ENCODE measurements at places on chromosomes 16 and 17. TPM values are rescaled to one million over a fixed set of nuclear protein-coding genes. Genes with fewer than 3 reads are reported as not detected.

Gene CCDC78
- total RNA-seq, result 1.3 TPM

GRCh38 chr17:81510785-81511553 is 1.6 kb downstream of the ACTG1 start:
- H3K4me1 ChIP-seq, result peaks cover 26% of the 10 kb centered on the region
- peak; percentile 30 for DNase-seq
- peak overlapping the region; percentile 42 for H3K4me3 ChIP-seq
- H3K27ac ChIP-seq, result no peak overlapping the region

DNA sequence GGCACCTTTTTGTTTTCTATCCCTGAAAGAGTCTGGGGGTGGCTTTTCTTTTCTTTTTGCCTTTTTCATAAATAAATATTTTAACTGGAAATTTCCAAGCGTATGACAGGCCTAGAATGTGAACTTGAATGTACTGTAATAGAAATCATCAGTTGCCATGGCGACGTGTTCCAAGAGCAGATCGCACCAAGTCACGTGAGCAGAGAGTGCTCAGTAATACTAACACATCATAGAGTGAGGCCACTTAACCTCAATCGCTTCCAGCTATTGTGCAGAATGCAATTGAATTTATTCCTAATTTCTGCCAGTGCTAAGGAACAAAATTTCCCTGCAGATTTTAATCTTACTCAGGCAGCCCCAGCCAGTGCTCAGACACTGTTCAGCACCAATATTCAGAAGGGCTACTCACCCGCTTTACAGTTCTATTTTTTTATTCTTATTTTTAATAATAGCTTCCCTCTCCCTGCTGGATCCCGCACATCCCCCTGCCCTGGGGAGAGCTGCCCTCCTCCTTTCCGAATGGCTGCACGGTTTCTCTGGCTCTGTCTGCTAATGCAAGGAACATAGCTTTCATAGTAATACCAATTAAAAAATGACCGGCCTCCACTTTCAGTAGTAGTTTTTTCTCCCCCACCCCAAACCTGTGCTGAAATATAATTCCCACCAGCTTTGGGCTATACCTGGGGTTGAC is 26.2 kb upstream of the PMFBP1 start:
- peak; percentile 59 for DNase-seq
- H3K27me3 ChIP-seq, result no peaks in the 10 kb centered on the region
- peaks cover 6% of the 10 kb centered on the region for H3K4me1 ChIP-seq

- H3K27me3 ChIP-seq, result no peaks in the 10 kb centered on the region
- no peaks in the 10 kb centered on the region for H3K36me3 ChIP-seq
- H3K4me1 ChIP-seq, result no peaks in the 10 kb centered on the region
- H3K4me3 ChIP-seq, result no peak overlapping the region
- H3K27ac ChIP-seq, result no peak overlapping the region
These were observed 7.7 kb upstream of the PCTP start for GRCh38 chr17:55743103-55743679.

DNA sequence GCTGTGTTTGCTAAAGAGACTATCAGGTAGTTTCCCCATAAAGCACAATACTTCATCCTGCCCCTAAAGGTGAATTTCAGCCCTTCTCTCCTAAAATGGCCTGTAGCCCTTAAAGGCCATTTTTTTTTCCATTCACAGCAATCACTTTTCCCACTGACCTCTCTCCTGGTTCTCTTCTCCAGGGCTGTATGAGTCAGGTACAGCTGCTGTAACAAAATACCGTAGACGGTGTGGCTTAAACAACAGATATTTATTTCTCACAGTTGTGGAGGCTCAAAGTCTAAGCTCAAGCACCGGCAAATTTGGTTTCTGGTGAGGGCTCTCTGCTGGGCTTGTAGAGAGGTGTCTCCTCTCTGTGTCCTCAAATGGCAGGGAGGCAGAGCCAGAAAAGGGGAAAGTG is 44.7 kb downstream of the ZNF18 start:
- no peak overlapping the region for H3K4me3 ChIP-seq
- no peaks in the 10 kb centered on the region for H3K4me1 ChIP-seq
- no peak for DNase-seq
- no peak overlapping the region for H3K27ac ChIP-seq
- no peaks in the 10 kb centered on the region for H3K36me3 ChIP-seq

- no peak overlapping the region for H3K27ac ChIP-seq
- no peaks in the 10 kb centered on the region for H3K4me1 ChIP-seq
- H3K4me3 ChIP-seq, result no peak overlapping the region
- no peak for DNase-seq
- H3K36me3 ChIP-seq, result no peaks in the 10 kb centered on the region
These were observed 149.4 kb downstream of the KCNJ12 start for GRCh38 chr17:21525464-21526130.

- H3K36me3 ChIP-seq, result no peaks in the 10 kb centered on the region
- H3K4me1 ChIP-seq, result no peaks in the 10 kb centered on the region
- peak; percentile 10 for DNase-seq
These were observed 24.3 kb upstream of the CRISPLD2 start for GRCh38 chr16:84795329-84796053.

Gene SP6
- 1.3 TPM for total RNA-seq

DNA sequence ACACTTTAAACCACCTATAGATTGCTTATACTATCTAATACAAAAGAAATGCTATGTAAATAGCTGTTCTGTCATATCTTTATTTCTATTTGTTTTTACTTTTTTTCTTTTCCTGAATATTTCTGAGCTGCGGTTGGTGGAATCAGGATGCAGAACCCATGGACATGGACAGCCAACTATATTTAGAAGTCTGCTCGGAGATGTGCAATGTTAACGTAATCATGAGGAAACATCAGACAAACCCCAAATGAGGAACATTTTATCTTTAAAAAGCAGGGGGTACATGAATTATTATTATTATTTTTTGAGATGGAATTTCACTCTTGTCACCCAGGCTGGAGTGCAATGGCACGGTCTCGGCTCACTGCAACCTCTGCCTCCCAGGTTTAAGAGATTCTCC is 31.4 kb upstream of the GHDC start:
- H3K36me3 ChIP-seq, result peaks cover 18% of the 10 kb centered on the region
- H3K27me3 ChIP-seq, result no peaks in the 10 kb centered on the region
- no peak for DNase-seq
- H3K4me3 ChIP-seq, result no peak overlapping the region

DNA sequence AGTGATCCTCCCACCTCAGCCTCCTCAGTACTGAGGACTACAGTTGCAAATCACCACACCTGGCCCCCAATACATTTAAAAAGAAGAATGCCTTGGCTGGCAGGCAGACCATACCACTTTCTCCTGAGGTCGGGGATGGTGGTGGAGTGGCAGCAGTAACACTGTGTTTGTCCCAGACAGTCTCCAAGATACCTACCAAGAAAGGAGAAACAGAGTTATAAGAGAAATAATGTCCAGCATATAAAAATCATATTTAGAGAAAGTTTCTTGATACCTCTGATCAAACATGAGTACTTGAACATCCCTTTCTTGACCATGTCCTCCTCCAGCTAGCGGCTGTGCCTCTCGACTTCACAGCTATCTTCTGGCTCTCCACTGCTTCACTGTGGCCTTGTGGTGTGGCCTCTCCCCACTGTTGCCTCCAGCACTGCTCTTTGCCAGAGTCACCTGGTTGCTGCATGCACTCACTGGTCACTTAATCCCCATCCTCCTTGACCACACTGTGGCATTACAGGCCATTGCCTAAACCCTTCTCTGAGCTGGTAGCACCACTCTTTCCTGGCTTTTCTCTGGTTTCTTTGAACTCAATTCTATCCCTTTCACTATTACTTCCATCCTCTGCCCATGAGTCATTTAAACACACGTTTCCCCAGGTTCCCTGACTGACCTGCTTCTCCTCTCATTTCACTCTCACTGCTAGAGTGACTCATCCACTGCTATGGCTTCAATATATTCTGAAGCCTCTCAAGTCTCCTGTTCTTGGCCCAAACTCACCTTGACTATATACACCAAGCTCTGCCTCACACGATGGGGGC is 45.2 kb downstream of the XPO6 start:
- peak; percentile 32 for DNase-seq
- H3K27ac ChIP-seq, result no peak overlapping the region
- H3K4me1 ChIP-seq, result peaks cover 1% of the 10 kb centered on the region

DNA sequence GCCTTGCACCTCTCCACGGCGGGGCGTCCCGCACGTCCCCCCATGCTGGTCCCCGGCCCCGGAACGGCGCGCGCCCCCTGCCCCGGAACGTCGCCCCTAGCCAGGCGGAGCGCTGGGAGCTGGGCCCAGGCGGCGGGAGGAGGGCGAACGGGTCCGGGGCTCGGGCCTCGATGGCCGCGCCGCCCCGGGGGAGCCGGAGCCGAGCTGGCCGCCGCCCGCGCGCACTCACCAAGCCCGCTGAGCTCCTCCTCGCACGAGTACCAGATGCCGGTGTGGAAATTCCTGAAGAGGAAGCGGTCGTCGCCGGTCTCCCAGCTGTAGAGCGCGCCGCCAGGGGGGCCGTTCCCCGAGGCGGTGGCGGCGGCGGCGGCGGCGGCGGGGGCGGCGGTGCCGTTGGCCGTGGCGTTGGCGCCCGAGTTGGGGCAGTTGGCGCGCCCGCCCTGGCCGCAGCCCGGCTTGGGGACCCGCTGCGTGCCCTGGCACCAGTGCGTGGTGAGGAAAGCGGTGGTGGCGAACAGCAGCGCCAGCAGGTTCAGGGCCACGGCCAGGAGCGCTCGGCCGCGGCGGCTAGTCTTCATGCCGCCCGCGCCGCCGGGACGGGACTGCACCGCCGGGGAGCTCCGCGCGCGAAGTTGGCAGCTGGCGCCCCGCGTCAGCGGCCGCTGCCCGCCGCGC is 530 bp downstream of the GSG1L start:
- no peaks in the 10 kb centered on the region for H3K36me3 ChIP-seq
- no peak overlapping the region for H3K27ac ChIP-seq
- DNase-seq, result no peak
- peaks cover 21% of the 10 kb centered on the region for H3K27me3 ChIP-seq
- H3K4me1 ChIP-seq, result no peaks in the 10 kb centered on the region

GRCh38 chr16:67917852-67918236 is 13.8 kb downstream of the CTRL start:
- H3K4me1 ChIP-seq, result no peaks in the 10 kb centered on the region
- DNase-seq, result no peak
- no peak overlapping the region for H3K27ac ChIP-seq
- no peak overlapping the region for H3K4me3 ChIP-seq

GRCh38 chr17:54789101-54789880 is 111.4 kb upstream of the TOM1L1 start:
- no peak for DNase-seq
- H3K27ac ChIP-seq, result no peak overlapping the region
- H3K4me3 ChIP-seq, result no peak overlapping the region
- no peaks in the 10 kb centered on the region for H3K4me1 ChIP-seq
- H3K27me3 ChIP-seq, result no peaks in the 10 kb centered on the region

- H3K4me3 ChIP-seq, result no peak overlapping the region
- H3K4me1 ChIP-seq, result peaks cover 34% of the 10 kb centered on the region
- no peak overlapping the region for H3K27ac ChIP-seq
- DNase-seq, result no peak
- H3K27me3 ChIP-seq, result no peaks in the 10 kb centered on the region
These were observed 54.1 kb downstream of the B9D1 start for GRCh38 chr17:19308398-19308797.

DNA sequence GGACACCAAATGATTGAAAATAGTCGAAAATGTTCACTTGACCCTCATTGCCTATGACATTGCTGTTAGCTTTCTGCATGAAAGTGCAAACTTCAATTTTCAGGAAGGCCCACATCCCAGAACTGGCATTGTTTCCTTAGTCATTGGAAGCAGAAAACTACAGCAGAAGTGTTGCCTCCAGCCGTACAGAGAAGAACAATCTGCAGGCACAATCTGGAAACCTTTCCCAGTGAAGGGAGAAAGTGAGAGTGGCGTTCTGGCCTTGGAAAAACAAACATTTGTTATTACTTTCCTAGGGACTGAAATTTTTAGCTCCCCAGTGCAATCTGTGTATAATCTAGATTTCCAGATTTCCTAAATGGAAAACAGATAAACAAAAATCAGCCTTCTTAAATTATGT is 529.5 kb upstream of the RBFOX1 start:
- no peaks in the 10 kb centered on the region for H3K27me3 ChIP-seq
- no peaks in the 10 kb centered on the region for H3K36me3 ChIP-seq
- H3K27ac ChIP-seq, result no peak overlapping the region
- no peaks in the 10 kb centered on the region for H3K4me1 ChIP-seq
- no peak for DNase-seq
- H3K4me3 ChIP-seq, result no peak overlapping the region

Gene CNOT1
- 150 TPM for total RNA-seq

DNA sequence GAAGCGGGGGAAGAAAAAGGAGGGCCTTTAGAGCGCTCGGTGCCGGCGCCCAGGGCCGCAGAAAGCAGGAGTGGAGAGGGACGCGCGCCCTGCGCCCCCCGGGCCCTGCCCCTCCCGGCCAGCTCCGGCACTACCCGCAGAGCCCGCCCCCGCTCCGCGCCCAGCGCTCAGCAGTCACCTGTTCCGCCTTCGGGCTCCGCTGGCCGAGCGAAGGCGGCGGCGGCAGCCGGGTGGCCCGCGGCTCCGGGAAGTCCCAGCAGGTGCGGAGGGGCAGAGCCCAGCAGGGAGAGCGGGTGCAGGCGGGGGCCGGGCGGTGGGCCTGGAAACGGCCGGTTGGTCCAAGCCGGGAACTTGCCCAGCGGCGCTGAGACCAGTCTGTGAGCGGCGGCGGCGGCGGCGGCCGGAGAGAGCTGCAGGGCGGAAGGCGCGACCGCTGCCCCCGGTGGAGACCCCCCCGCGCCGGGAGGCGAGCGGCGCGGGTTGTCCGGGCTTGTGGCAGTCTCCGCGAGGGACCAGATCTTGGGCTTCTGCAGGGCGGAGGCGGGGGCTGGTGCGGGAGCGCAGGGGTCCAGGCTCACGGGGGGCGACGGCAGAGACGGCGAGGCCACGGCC is 2.2 kb downstream of the IRX3 start:
- H3K27ac ChIP-seq, result no peak overlapping the region
- no peak overlapping the region for H3K4me3 ChIP-seq
- peaks cover 89% of the 10 kb centered on the region for H3K27me3 ChIP-seq

DNA sequence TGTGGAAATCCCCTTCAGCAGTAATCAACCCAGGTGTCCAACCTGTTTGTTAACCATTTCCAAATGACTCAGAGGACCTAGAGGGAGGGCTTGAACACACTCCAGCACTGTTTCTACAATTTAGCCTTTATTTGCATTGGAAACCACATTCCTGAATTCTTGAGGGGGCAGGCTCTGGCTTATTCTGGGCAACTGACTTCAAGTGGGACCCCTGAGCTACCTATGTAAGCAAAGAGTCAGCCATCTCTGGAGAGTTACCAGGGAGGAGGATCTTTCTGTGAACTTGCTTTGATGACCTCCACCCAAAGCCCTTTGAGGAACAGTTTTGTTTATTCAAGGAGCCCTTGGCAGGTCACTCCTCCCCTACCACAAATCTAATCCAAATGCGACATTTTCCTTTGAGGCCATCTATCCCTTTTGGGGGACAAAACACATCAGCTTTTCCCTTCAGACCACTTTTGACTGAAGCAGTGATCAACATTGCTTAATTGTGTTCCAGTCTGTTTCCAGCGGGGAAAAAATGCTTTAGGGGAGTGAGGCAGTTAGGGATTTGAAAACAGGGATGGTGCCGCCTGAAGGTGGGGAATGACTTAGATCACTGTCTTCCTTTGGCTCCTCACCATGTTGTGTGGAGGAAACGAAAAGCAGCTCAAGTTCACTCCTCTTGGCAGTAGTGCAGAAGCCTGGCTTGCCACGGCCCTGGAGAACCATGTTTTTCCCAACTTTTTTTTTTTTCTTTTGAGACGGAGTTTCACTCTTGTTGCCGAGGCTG is 46.2 kb downstream of the TUBD1 start:
- peak overlapping the region; percentile 10 for H3K27ac ChIP-seq
- H3K4me1 ChIP-seq, result peaks cover 10% of the 10 kb centered on the region
- H3K27me3 ChIP-seq, result no peaks in the 10 kb centered on the region
- H3K4me3 ChIP-seq, result no peak overlapping the region
- DNase-seq, result peak; percentile 74
- H3K36me3 ChIP-seq, result no peaks in the 10 kb centered on the region

Data from endothelial cell of umbilical vein (primary cell).